ENCODE measurements at places on chromosomes 5 and 9. TPM values are rescaled to one million over a fixed set of nuclear protein-coding genes. Genes with fewer than 3 reads are reported as not detected.
A peak's percentile ranks its signal among the peaks of the same experiment; 100 is the strongest.

- no peaks in the 10 kb centered on the region for H3K27me3 ChIP-seq
- no peak overlapping the region for H3K4me3 ChIP-seq
- peaks cover 13% of the 10 kb centered on the region for H3K36me3 ChIP-seq
- H3K4me1 ChIP-seq, result no peaks in the 10 kb centered on the region
- no peak overlapping the region for H3K27ac ChIP-seq
These were observed 42.7 kb downstream of the NDUFS4 start for GRCh38 chr5:53603009-53603687.

- DNase-seq, result no peak
- peaks cover 3% of the 10 kb centered on the region for H3K4me1 ChIP-seq
- no peaks in the 10 kb centered on the region for H3K27me3 ChIP-seq
- peaks cover 7% of the 10 kb centered on the region for H3K36me3 ChIP-seq
These were observed 50.9 kb downstream of the AP3B1 start for GRCh38 chr5:78243639-78244038.

- H3K27ac ChIP-seq, result peak overlapping the region; percentile 38
- peaks cover 47% of the 10 kb centered on the region for H3K4me1 ChIP-seq
- H3K36me3 ChIP-seq, result no peaks in the 10 kb centered on the region
- no peak overlapping the region for H3K4me3 ChIP-seq
- no peaks in the 10 kb centered on the region for H3K27me3 ChIP-seq
These were observed 199.4 kb downstream of the AUH start for GRCh38 chr9:91162311-91162710.

DNA sequence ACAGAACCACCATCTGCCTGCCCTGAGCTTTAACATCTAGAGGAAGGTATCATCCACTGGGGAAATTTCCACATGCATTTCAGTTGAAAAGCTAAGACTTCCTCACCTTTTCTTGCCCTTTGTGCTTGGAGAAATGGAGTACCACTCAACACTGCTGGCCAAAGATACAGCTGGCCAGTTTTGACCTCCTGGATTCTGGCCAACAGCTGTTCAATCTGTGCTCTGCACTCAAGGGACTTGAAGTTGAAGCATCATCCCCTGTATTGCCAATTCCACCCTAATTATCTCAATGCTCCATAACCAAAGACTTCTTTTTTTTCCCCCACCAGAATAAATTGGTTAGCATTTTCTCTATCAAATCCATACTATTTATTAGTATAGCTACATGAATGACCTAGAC, 70.4 kb upstream of the PRDM9 start:
- H3K36me3 ChIP-seq, result no peaks in the 10 kb centered on the region
- H3K27me3 ChIP-seq, result no peaks in the 10 kb centered on the region
- no peak overlapping the region for H3K4me3 ChIP-seq
- H3K27ac ChIP-seq, result no peak overlapping the region
- DNase-seq, result no peak

DNA sequence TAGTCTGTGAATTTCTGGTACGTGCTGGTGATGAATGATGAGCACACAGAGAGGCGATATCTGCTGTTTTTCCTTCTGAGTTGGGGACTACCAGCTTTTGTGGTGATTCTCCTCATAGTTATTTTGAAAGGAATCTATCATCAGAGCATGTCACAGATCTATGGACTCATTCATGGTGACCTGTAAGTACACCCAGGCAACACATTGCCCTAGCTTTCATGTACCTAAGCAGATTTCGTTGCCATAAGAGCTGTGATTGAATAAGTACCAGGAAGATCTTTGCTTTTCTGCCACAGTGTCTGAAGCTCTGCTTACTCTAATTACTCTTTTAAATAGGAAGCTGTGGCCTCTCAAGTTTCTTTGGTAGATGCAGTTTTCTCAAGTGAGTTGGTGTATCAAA, 397.8 kb downstream of the ARRDC3 start:
- no peaks in the 10 kb centered on the region for H3K36me3 ChIP-seq
- no peak overlapping the region for H3K27ac ChIP-seq
- peaks cover 8% of the 10 kb centered on the region for H3K4me1 ChIP-seq

DNA sequence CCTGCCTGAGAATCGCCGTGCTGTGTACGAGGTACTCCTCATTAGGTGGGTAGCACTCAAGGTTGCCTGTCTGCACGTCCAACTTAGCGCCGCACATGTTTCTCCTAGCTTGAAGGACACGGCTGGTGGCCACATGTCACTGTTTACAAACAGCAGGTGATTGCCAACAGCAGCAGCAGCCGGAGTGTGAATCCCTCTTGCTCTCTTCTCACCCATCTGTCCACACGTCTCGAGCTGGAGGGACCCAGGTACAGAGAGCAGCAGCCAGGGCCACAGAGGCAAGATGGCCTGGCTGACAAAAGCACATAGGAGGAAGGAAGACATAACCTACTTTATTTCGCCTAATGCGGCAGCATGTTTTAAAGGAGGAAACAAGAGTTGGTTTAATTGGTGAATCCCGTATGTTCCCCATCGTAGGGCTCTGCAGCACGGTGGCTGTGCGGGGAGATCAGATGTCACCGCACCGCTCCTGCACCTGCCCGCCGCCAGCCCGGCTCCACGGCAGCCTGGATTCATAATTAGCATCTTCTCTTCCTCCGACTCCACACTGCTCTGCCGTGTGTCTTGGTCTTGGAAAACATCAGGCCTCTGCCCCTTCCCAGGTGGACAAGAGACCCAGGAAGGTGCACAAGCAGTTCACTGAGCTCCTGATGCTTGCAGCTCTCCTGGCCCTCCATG, 201.6 kb upstream of the IRX1 start:
- no peaks in the 10 kb centered on the region for H3K27me3 ChIP-seq
- no peak for DNase-seq
- H3K36me3 ChIP-seq, result no peaks in the 10 kb centered on the region
- H3K4me3 ChIP-seq, result no peak overlapping the region
- no peak overlapping the region for H3K27ac ChIP-seq

GRCh38 chr5:133385346-133385745, 227.0 kb downstream of the FSTL4 start:
- peaks cover 50% of the 10 kb centered on the region for H3K27me3 ChIP-seq
- H3K36me3 ChIP-seq, result no peaks in the 10 kb centered on the region
- H3K4me3 ChIP-seq, result no peak overlapping the region
- no peak for DNase-seq
- no peak overlapping the region for H3K27ac ChIP-seq

DNA sequence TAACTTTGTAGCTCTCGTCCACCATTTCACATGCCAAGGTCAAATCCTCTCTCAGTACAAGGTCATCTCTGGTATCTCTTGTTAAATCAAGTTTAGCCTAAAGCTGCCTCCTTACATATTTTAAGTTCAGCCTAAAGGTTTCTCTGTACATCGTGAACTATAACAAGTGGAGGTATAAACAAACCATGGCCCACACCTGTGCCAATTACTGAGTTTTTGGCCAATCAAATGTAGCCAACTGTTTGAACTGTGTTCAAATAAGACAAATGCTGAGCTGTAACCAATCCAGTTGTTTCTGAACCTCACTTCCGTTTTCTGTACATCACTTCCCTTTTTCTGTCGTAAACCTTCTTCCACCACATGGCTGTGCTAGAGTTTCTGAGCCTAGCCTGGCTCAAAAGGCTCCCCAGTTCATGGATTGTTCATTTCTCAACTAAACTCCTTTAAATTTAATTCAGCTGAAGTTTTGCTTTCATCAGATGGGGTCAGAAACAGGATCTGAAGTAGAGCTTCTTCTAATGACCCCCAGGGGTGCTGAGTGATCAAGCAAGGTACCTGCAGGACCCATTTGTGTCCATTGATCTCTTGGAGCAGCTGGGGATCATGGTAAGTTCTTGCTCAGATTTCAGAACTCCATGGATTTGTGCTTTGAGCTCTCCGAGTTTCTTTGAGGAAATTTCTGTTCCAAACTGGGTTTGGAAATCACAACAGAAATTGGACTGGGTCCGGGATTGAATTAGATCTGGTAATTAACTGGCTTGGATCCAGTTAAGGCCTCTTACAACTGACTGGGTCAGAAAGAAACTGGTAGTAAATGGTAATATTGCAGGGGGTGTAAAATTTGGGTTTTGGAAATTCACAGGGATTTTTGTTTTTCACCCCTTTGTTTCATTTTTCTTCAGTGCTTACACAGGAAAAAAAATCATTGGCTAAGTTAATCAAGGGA, 11.0 kb upstream of the NANS start:
- no peak overlapping the region for H3K27ac ChIP-seq
- H3K36me3 ChIP-seq, result no peaks in the 10 kb centered on the region
- no peak overlapping the region for H3K4me3 ChIP-seq

GRCh38 chr9:115680231-115680630, 473.4 kb upstream of the PAPPA start:
- no peaks in the 10 kb centered on the region for H3K36me3 ChIP-seq
- H3K4me3 ChIP-seq, result no peak overlapping the region
- no peak for DNase-seq
- no peak overlapping the region for H3K27ac ChIP-seq

DNA sequence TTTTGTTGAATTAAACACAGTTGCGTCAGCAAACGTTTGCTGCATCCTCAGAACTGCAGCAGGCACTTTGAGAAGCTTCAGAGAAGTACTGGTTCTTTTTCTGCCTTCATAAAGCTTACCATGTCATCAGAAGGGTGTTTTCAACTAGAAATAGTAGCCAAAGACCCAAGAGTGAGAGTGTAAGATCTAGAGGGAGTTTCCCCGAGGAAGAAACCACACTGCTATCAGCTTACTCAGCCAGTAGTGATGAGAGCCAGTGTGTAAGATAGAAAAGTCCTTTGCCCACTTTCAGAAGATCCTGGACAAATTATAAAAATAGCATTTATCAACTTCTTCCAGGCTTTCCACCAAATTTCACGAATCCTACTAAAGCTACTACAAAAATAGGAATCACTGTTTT, 154.5 kb downstream of the PAPPA start:
- H3K4me1 ChIP-seq, result peaks cover 21% of the 10 kb centered on the region
- no peak for DNase-seq
- H3K27ac ChIP-seq, result no peak overlapping the region
- peaks cover 11% of the 10 kb centered on the region for H3K36me3 ChIP-seq

DNA sequence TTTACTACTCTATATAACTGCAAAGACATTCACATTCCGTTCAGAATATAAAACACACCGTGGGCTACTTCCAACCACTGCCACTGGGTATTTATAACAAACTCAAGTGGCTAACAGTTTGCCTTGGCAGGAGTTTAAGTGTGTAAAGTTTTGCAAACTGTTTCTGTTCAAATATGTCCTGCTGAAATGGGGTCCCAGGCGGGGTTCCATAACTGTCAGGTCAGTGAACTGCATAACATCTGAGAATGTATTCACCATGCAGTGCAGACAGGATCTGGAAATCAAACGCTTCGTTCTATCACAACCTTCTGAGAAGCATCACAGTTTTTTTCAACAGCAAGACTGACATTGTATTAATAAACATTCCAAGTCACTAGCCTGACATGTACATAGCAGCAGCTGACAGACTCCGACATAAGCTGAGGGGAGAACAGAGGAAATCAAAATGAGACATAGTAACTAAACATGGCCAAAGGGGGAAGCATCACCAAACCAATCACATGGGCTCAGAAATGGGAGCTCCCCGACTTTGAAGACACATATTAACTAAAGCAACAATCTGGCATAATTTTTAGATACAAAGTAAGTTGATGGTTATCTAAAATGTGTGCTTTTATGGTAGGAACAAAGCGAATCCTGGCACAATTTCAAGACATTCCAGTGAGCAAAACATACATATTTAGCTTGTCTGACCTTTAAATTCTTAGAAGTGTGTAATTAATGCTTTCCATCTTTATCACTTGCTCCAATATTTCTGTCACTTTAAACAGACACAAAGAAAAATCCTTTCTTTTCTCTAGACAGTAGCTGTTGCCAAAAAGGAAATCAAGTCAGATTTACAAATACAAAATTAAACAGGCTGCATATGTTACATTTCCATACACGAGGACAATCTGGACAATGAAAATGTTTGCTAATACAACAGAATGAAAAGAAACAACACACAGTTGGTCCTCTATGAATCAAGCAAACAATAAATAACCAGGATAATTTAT, 156.8 kb downstream of the MAPKAP1 start:
- no peaks in the 10 kb centered on the region for H3K27me3 ChIP-seq
- H3K4me3 ChIP-seq, result no peak overlapping the region
- no peak overlapping the region for H3K27ac ChIP-seq
- H3K36me3 ChIP-seq, result 0 out of 2 replicates have a peak, but pooled peaks cover 5% of the 10 kb centered on the region
- no peak for DNase-seq

GRCh38 chr9:78167356-78167755, 68.5 kb upstream of the CEP78 start:
- H3K27me3 ChIP-seq, result no peaks in the 10 kb centered on the region
- no peaks in the 10 kb centered on the region for H3K36me3 ChIP-seq
- no peak overlapping the region for H3K27ac ChIP-seq
- no peak overlapping the region for H3K4me3 ChIP-seq
- no peaks in the 10 kb centered on the region for H3K4me1 ChIP-seq

DNA sequence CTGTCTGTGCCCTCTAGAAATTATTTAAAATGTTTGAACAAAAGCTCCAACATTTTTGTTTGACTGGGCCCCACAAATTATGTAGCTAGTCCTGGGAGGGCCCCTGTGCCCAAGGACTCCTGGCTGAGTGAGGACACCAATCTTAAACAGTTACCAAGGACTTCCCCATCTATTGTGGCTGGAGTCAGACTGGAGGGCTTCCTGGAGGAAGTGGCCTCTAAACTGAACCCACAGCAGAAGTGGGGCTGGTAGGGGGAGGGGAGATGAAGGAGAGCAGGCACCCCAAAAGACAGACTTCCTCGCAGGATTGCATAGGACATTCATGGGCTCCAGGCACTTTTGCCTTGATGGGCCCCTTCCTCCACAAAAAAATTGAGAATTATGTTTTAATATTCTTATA, 8.1 kb downstream of the ADAMTS13 start:
- H3K36me3 ChIP-seq, result no peaks in the 10 kb centered on the region
- no peak overlapping the region for H3K27ac ChIP-seq
- no peak for DNase-seq
- no peak overlapping the region for H3K4me3 ChIP-seq

GRCh38 chr5:171673328-171673727, 112.3 kb upstream of the SMIM23 start:
- DNase-seq, result no peak
- no peak overlapping the region for H3K4me3 ChIP-seq
- H3K4me1 ChIP-seq, result peaks cover 16% of the 10 kb centered on the region
- no peaks in the 10 kb centered on the region for H3K36me3 ChIP-seq
- no peaks in the 10 kb centered on the region for H3K27me3 ChIP-seq

The TEX48 gene
- not detected for total RNA-seq

The RGS7BP gene
- total RNA-seq, result 0.03 TPM

The C5orf34 gene
- total RNA-seq, result 16.5 TPM

The RIOK2 gene
- 34.1 TPM for total RNA-seq

The GDA gene
- total RNA-seq, result 0.39 TPM

The GLRA1 gene
- not detected for total RNA-seq

The ZNF454 gene
- total RNA-seq, result not detected

The STPG3 gene
- not detected for total RNA-seq

The ADAMTSL2 gene
- not detected for total RNA-seq

The COQ4 gene
- total RNA-seq, result 27.8 TPM

The APBA1 gene
- total RNA-seq, result 4.5 TPM

The LCN1 gene
- total RNA-seq, result not detected

The PTPRD gene
- not detected for total RNA-seq

All from SJSA1 (cell line).